ENCODE measurements at places on chromosomes 5 and 9. TPM values are rescaled to one million over a fixed set of nuclear protein-coding genes. Genes with fewer than 3 reads are reported as not detected.

Gene GLDC
- 8.9 TPM for total RNA-seq

Gene BRD9
- 36.7 TPM for total RNA-seq

Gene PTGER4
- total RNA-seq, result 8.6 TPM

Gene AGXT2
- total RNA-seq, result not detected

Gene CARD6
- 1.0 TPM for total RNA-seq

Gene NMUR2
- total RNA-seq, result not detected

Gene DBH
- total RNA-seq, result not detected

Gene HARS1
- 95.2 TPM for total RNA-seq

Gene PCA3
- not detected for total RNA-seq

Gene CA9
- total RNA-seq, result not detected

Measured in astrocyte (in vitro differentiated cells and primary cell).